Right ventricle myocardium inferior (tissue), 1 donor: ENCODE measurements at places on chromosomes 13 and 19.

- no peak for DNase-seq
These were observed 165.1 kb downstream of the PCCA start for GRCh38 chr13:100254002-100254401.

DNA sequence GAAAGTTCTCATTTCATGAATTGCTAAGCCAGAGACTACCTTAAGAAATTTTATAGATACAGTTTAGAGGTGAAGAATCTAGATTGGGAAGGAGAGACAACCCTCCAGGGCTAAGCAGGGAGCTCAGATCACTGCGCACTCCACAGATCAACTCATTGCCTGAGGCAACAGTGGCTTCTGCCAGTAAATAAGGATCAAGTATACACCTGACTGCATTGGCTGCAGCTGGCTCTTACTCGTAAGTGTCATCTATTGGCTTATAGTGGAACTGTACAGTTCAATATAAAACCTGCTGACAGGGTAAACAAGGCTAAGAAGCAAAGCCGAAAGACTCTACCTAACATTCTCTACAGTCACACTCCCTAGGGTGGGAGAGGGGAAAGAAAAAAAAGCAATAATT, 18.0 kb upstream of the C1QTNF9B start:
- no peak for DNase-seq

DNA sequence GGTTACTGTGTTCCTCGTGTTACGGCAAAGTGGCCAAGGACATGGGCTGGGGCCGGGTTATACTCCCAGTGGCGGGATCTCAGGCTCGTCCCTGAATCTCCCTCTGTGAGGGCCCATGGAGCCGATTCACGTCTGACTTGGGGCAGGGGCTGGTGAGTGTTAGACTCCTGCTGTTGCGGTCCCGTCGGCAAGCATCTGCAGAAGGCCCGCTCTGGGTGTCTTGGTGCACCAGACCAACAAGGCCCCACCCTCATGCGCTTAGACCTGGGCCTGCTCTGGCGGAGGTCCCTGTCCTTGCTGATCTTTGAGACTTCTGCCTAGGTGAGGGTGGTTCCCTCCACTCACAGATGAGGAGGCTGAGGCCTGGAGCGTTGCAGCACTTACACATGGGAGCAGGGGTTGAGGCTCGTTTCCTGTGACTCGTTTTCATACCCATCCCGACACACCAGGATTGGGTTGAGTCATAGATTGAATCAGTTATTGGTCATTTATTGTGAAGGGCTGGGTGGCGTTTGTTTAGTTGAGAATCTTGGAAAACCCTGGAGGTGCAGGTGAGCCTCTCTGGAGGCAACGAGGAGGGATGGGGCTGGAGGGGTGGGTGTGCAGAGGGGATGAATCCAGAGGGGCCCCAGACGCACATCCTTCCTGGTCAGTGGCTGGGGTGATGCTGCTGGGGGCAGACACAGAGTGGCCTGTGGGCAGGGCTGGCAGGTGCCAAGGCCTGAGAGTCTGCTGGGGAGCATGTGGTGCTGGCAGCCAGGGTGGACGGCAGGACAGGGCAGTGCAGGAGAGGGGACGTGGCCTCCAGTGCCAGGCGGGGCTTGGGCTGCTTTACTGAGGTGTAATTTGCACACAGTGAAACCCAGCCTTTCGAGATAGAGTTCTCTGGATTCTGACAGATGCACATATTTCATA, 4.6 kb downstream of the EPN1 start:
- no peak for DNase-seq

- DNase-seq = no peak
These were observed 926 bp downstream of the PRR12 start for GRCh38 chr19:49591731-49592485.

DNA sequence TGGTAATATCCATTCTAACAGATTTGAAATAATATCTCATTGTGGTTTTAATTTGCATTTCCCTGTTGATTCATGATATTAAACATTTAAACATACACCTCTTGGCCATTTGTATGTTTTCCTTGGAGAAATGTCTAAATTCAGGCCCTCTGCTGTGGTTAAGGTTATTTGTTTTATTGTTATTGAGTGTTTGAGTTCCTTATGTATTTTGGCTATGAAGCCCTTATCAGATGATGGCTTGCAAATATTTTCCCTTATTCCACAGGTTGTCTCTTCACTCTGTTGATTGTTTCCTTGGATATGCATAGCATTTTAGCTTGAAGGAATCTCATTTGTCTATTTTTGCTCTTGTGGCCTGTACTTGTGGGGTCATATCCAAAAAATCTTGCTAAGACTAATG, 303.6 kb downstream of the GPC5 start:
- no peak for DNase-seq

- DNase-seq = no peak
These were observed 7.5 kb downstream of the COG3 start for GRCh38 chr13:45472171-45472705.
